ENCODE measurements at places on chromosomes 6 and 20.
A peak's percentile ranks its signal among the peaks of the same experiment; 100 is the strongest.

GRCh38 chr20:46857061-46857831 lies 37.4 kb upstream of the EYA2 start:
- DNase-seq, result no peak

- no peak for DNase-seq
These were observed 29.1 kb upstream of the TULP1 start for GRCh38 chr6:35541836-35542235.

GRCh38 chr20:43778375-43778774 lies 51.6 kb upstream of the GTSF1L start:
- DNase-seq, result no peak

GRCh38 chr6:29524444-29525310 lies 34.9 kb downstream of the UBD start:
- DNase-seq, result no peak

GRCh38 chr6:96659084-96659845 lies 96.3 kb downstream of the FHL5 start:
- no peak for DNase-seq

- peak; percentile 45 for DNase-seq
These were observed at the start of gene FERMT1 for GRCh38 chr20:6122873-6123648. Gene FERMT1, minus strand, starts transcription at chr20:6123030. Its CDS starts 3,476 bp downstream, at chr20:6119554.

DNA sequence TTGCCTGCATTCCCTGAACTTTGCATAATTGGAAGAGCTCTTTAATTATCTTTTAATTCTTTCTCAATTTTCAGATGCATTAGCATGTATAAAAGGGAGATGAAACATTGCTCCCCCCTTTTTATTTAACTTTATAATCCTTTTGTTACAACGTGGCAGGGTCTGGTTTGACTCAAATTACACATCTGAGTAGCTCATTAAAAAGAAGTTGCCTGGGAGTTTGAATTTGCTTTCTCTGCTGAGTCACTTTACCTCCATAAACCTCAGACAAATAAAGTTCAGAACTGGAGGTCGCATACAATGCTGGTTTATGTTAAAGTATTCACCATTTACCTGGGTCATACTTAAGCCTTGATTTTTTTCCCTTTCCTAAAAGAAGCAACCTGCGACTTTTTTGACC lies 495.2 kb downstream of the PREX1 start:
- DNase-seq, result peak; percentile 32

GRCh38 chr6:145012039-145012662 lies 723.2 kb downstream of the EPM2A start:
- DNase-seq, result no peak

GRCh38 chr6:3162067-3162497 lies 4.7 kb upstream of the TUBB2A start:
- no peak for DNase-seq

- no peak for DNase-seq
These were observed 297.3 kb upstream of the FLRT3 start for GRCh38 chr20:14634665-14635064.

GRCh38 chr6:16140607-16141006 lies 11.7 kb downstream of the MYLIP start:
- DNase-seq, result no peak

- DNase-seq, result no peak
These were observed 65.7 kb downstream of the PSMG4 start for GRCh38 chr6:3324262-3324942.

GRCh38 chr20:36830791-36831691 lies 44.9 kb upstream of the TLDC2 start:
- no peak for DNase-seq

GRCh38 chr6:133185731-133186130 lies 55.4 kb upstream of the EYA4 start:
- DNase-seq, result no peak

DNA sequence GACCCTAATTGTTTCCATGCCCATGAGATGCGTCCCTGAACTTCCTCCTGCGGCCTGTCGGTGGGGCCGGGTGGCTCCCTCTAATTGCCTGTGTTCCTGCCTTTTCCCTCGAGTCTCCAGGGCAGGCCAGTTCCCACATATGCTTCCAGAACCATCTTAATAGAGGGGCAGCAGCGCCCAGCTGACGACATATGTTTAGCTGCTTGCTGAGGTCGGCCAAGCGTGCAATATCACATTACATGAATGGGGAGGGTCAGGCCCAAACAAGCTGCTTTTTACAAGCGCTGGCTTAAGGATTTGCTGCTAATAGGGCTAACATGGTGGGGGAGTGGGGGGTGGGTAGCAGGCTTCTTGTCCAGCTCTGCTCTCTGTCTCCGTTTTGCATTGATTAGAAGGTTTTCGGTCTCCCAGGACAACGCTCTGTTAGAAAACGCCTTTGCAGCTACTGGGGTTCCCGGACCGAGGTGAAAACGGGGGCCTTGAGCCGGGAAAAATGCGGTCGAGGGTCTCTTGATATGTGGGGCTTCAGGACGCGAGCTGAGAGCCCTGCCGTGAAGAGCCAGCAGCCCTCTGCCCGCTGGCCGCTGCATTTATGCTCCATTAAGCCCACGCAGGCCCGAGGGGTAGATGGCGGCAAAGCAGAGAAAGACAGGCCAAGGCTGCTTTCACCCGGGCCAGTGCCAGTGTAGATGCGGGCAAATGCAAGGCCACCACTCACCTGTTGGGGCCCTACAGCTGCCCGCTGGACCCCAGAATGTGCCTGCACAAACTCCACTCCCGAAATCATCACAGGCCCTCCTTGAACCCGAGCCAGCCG lies 308.5 kb downstream of the BMP7 start:
- peak; percentile 63 for DNase-seq

GRCh38 chr6:89023591-89024441 lies 56.7 kb upstream of the PNRC1 start:
- DNase-seq, result no peak

- no peak for DNase-seq
These were observed 25.9 kb upstream of the CRISP1 start for GRCh38 chr6:49892280-49892679.

- DNase-seq, result no peak
These were observed 112.1 kb downstream of the ASXL1 start for GRCh38 chr20:32470025-32470861.

DNA sequence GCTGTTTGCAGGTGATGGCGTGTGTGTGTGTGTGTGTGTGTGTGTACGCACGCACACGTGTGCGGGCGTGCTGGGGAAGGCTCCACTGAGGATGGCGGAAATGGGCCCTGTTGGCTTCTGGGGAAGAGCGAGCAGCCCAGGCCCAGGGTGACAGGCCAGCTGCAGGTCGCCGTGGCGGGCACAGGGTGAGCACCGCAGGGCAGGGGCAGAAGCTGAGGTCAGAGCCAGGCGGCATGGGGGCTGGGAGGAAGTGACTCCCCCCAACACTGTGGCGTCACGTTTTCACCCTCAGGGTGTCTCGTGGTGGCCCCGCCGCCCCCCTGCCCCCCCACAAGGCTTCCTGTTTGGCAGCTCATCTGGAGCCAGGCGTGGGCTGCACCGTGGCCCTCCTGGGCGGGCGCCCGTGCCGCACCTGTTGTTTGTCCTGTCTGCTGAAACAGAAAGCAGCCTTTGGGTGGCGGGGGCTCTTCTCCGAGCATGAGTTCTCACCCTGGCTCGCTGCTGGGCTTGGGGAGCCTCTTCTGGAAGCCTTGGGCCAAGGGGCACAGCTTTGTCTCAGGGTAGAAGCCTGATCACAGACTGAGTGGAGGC lies 7.1 kb downstream of the RBM38 start:
- DNase-seq, result no peak

DNA sequence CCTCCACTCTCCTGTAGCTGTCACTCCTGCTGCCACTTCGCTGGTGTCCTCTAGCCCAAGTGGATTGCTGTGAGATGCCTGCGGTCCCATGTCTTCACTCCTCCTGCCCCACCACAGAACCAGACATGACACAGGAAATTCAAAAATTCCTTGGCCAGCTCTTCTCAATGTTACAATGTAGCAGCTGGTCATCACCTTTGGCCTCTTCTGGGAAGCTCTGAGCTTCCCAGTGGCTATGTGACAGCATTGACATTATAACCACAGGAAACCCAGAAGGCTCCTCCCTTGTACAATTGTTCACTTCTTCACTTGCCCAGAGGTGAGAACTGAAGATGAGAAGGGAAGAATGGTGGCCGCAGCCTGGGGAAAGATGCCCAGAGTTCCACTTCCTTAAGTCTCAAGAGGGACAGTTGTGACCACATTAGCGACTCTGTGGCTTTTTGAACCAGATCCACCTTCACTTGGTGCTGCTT lies 76.1 kb upstream of the NAA20 start:
- DNase-seq, result no peak

DNA sequence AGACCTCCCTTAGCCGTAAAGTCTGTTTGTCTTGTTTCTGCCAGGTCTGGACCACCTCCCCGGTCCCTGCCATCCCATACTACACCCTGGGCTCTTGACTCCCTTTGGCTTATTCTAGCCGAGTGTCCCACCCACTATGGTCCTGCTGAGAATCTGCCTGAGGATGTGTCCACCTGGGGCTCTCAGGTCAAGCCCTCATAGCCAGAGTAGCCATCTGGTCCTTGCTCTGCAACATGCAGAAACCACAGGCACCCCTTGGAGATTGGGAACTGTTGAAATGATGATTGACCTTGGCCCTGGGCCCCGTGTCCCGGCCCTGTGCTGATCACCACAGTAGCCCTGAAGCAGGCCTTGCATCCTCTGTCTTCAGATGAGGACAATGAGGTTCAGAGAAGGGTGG lies 44.0 kb downstream of the VSTM2L start:
- DNase-seq, result no peak

- DNase-seq, result no peak
These were observed 28.1 kb upstream of the AKIRIN2 start for GRCh38 chr6:87729965-87730719.

- DNase-seq, result no peak
These were observed 297.6 kb upstream of the TCF21 start for GRCh38 chr6:133591275-133591674.

DNA sequence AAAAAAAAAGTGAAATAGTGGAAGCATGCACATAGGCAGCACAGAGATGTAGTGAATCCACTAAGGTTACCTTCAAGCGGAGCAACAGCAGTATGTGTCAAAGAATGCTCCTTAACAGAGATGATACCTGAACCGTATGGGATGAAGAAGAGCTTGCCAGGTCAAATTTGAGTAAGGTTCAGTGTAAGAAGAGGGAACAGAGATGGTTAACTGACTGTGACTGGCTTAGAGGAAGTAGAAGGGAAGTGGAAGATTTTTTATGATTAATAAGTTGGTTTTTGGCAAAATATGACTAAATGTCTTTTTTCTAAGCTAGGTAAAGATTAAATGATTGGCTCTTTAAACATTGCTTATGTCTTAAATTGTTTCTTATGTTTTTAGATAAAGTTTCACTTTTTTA lies 52.6 kb upstream of the C20orf144 start:
- DNase-seq, result no peak

DNA sequence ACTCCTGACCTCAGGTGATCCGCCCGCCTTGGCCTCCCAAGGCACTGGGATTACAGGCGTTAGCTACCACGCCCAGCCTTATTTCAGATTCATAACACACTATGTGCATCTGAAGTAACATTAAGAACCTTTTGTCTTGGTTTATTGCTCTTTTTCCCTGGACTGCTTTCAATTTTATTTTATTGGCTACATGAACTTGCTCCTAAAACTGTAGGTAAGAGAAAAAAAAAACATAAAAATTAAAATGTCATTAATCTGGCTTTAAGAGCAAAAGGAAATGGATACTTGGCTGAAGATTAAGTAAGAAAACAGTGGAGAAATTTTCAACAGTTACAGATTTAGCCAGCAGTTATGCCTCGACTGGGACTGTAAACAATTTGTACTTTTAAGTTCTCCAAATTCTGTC lies 62.5 kb downstream of the GJA1 start:
- DNase-seq, result no peak

DNA sequence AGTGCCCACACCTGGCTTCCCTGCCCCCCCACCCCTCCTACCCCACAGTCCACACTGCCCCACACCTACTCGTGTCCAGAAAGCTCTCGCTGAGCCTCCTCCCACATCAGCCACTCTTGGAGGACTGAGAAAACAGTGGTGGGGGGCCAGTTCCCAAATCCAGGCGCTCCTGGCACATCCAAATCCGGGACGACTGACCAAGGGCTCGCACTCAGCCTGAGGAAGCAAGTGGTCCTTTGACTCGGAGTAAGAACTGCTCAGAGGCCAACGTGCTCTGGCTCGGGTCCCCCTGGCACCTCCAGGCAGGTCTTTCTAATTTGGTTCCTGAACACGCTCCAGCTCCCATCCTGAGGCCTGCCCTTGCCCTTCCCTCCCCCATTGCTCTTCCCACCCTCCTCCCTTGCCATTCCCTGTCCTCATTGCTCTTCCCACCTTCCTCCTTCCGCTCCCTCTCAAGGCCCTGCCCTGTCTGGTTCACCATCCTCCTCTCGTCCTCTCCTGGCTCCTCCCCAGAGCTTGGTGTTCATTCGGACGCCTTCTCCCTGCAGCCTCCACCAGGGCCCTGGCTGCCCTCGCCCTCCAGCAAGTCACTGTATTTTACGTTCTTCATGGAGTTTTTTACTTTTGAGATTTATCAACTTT lies 83.6 kb downstream of the THBS2 start:
- DNase-seq, result no peak

DNA sequence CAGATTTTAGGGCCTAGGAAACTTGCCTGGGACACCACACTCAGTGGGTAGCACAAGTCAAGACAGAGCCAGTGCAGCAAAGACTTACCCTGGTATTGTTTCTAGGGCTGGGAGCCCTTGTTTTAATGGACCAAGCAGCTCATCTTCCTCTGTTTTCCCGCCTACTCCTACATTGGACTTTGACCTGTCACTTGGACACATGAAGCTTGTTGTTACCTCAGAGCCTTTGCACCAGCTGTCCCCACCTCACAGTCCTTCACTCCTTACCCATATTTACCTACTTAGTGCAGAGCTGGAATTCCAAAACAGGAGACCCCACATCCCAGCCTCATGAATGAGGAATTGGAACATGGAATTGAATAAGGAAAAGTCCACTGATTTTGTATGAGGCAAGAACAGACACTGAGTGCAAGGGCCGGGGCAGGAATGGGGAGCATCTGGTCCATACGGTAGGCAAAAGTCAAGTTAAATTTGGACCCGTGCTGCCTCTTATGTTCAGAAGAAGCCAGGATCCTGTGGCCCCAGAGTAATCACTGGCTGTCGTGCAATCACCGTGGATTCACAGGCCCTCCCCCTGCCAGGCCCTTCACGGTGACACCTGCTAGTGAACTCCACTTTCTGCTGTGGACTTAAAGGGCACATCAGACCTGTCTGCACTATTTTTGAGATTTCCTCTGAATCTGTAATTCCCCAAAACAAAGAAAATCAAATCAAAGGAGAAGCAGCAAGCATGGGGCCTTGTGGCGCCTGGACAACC lies 236.9 kb upstream of the PMEPA1 start:
- no peak for DNase-seq

DNA sequence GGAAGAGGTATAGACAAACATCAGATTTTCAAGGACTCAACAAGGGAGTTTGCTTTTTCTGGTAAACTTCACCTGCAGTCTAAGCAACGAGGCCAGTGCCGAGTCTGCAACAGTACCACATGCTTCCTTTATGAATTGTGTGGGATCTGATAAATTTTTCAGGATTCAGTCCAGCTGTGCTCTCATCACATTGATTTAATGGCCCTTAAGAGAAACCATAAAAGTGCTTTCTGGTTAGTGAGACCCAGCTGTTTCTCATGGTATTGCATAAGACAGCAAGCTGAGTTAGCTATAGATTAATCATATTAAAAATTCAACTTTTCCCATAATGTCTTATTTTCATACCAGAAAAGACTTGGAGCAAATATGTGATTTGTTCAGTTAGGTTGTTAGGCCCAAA lies 291.4 kb downstream of the CENPW start:
- DNase-seq, result peak; percentile 11

- no peak for DNase-seq
These were observed 497.5 kb downstream of the MAFB start for GRCh38 chr20:40191573-40191972.

- no peak for DNase-seq
These were observed 17.9 kb upstream of the MICB start for GRCh38 chr6:31479933-31480535.
